ENCODE measurements at places on chromosomes 4 and X. TPM values are rescaled to one million over a fixed set of nuclear protein-coding genes. Genes with fewer than 3 reads are reported as not detected.

- no peak for DNase-seq
These were observed 9.8 kb downstream of the SPP1 start for GRCh38 chr4:87985097-87985886.

The SLC10A6 gene
- 0.76 TPM for total RNA-seq

DNA sequence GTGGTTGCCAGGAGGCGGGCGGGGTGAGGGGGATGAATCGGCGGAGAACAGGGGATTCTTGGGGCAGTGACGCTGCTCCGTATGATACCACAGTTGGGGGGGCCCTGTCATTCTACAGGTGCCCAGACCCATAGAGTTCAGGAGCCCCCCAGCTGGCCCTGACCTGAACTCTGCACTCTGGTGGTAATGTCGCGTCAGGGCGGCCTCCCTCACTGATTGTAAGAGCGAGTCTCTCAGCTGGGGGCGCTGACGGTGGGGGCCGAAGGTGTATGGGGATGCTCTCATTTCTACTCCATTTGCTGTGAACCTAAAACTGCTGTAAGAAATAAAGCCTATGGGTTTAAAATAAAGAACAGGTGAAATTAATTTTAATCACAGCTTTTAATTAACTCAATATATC, 91.8 kb upstream of the PSAPL1 start:
- no peak for DNase-seq

The RAB9B gene
- 1.6 TPM for total RNA-seq

The TCEAL7 gene
- 3.5 TPM for total RNA-seq

DNA sequence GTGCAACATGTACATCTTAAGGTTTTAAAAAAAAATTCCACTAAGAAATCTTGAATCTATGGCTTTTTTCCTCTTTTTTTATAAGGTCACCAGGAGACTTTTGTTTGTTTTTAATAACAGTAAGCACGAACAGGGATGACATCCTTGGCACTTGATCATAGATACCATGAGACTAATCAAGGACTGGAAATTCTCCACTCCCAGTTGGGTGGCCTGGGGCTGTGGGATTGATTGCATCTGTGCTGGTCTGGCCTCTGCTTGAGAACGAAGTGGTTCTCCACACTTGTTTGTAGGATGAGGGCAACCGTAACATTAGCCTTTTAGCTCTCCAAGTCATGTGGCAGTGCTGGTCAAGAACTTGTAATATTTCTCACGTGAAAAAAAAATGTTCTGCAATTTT, 35.4 kb downstream of the SNX25 start:
- no peak for DNase-seq

The USP17L24 gene
- not detected for total RNA-seq

DNA sequence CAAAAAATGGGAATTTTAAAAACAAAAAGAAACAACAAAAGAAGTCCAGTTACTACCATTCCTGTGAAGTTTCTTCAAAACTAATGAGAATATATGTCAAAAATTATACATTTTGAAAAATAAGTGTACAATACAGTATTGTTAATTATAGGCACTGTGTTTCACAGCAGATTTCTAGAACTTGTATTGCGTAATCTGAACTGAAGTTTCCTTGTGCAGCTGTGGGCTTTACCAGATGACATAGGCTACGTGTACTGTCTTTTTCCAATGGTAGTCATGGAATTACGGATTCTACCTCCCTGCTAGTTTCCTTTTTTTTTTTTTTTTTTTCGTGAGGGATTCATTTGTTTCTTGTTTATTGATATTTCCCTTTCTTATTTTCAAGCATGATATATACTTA, 113.8 kb upstream of the GABRA2 start:
- DNase-seq = no peak

- DNase-seq = no peak
These were observed 94.3 kb downstream of the ANAPC10 start for GRCh38 chr4:145003675-145004074.

- no peak for DNase-seq
These were observed 3.0 kb downstream of the ATP8A1 start for GRCh38 chr4:42653626-42654560.

GRCh38 chr4:3792813-3793212, 26.6 kb downstream of the ADRA2C start:
- no peak for DNase-seq

The HTRA3 gene
- total RNA-seq = 16.7 TPM

DNA sequence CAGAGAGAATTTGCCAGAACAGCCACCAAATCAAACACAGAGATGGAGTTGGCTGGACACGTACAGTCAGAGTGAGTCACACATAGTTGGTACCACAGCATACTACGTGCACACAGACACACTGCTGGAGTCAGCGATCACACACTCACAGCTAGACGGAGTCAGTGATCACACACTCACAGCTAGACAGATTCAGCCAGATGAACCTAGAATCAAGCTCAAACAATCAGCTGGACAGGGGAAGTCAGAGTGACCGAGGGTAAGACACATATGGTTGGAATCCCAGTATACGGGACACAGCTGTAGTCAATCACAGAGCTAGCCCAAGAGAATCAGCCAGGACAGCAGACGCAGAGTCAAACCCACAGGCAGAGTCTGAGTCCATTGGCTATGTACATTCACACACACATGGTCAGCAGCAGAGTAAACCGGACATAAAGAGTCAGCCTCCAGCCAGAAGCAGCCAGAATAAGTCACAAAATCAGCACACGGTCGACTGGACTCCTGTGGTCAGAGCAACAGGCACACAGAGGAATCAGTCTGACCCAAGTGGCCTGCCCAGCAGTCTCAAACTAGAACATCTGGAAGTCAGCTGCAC, 4.6 kb downstream of the SLC38A5 start:
- peak; percentile 73 for DNase-seq

- no peak for DNase-seq
These were observed 42.2 kb downstream of the SMIM10L2A start for GRCh38 chrX:135463937-135464336.

DNA sequence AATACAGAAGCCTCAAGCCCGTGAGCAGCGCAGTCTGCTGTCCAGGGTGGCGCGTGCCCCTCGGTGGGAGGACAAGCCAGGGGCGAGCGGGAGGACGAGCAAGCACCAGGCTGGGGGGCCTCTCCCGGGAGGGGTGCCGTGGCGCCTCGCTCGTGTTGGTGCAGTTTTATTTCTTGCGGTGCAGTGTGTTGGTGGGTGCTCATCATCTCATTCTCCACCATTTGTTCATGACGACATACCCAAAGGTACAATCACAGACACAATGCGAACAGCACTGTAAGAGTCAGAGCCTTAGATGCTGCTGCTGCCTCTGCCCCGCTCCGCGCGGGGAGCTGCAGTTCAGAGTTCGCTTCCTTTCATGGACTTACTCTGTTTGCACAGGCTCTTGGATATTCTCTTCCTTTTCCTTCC, 30.3 kb downstream of the RGS12 start:
- no peak for DNase-seq

GRCh38 chr4:135123632-135124031, 922.0 kb upstream of the PABPC4L start:
- no peak for DNase-seq

DNA sequence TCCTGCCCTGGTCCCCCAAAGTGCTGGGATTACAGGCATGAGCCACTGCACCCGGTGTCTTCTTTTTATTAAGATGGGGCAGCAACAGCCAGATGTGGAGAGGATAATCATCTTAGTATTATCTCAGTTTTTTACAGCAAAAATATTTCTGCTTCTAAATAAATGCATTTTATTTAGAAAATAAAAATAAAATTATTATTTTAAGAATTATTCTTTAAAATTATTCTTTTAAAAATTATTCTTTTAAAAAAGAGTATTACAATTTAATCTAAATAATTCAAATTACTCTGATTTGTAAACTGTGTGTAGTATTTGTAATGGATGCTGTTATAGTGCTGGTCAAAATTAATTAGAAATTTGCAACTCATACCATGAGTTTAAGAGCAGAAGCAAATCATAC, 67.6 kb downstream of the ARFIP1 start:
- DNase-seq = no peak

GRCh38 chr4:15007201-15007600, 4.9 kb downstream of the CPEB2 start:
- no peak for DNase-seq

DNA sequence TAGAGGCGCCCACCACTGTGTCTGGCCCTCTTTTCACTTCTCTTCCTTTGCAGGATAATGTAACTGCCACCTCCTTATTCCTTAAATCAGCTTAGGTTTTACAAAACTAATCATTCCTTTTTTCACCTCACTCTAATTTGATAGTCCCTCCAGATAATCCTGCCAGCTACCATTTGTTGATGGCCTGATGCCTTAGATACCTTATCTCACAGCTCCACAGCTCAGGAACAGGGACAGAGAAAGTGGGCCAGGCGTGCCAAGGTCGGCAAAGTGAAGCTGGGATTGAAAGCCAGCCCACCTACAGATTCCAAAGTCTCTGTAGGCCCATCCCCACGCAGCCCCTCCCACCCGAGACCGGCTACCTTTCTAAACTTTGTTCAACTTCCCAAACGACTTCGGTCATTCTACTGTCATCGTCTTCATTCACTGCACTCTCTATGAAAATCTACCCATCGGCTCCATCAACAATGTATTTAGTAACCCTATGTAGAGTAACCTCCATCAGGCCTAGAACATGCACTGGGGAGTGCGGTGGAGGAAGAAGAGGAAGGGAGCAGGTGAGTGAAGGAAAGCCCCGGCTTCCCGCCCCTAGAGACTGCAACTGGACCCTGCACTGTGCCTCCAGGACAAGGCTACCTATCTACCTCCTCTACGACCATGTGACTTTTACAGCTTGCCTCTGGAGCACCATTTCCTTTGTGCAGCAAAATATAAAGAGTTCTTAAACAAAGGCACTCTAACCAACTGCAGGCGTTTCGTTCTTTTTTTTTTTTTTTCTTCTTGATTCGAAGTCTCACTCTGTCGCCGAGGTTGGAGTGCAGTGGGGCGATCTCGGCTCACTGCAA, 1.5 kb downstream of the CASP6 start:
- DNase-seq = no peak

The NAP1L2 gene
- 2.6 TPM for total RNA-seq

- no peak for DNase-seq
These were observed 372.9 kb downstream of the KLHL13 start for GRCh38 chrX:117743469-117744251.

DNA sequence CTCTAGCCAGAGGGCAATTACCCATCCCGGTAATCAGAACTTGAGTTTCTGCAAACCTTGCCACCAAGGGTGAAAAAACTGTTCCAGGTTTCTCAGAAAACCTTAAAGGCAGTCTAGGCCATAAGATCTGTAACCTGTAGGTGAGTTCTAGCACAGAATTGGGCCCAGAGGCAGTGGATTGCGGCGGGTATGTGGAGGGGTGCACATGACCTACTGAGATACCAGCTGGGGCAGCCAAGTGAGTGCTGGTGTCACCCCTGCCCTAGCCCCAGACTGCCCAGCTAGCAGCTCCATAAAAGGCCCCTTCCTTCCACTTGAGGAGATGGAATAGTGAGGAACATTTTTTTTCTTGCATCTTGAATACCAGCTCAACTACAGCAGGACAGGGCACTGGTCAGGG, 176.7 kb downstream of the SMARCA1 start:
- no peak for DNase-seq

The ADAMTS3 gene
- total RNA-seq = 3.1 TPM
